ENCODE measurements at places on chromosomes 3 and 15.

DNA sequence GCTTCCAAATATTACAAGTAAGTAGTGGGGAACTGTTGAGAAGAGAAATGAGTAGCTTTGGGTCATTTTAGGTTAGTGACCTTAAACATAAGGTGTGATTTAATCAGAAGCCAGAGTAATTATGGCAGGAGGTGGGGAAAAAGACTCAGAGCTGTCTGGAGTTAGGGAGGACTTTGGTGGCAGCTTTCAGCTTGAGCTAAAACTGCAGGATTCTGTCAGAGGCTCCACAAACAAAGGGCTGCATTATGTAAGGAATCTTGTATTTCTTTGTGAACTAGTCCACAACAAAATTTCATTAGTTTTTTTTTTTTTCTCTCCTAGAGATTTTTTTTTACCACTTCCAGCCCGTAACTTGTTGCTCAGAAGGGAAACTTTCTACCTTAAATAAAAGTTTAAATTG, 345.3 kb downstream of the TIGIT start:
- DNase-seq: peak; percentile 74

DNA sequence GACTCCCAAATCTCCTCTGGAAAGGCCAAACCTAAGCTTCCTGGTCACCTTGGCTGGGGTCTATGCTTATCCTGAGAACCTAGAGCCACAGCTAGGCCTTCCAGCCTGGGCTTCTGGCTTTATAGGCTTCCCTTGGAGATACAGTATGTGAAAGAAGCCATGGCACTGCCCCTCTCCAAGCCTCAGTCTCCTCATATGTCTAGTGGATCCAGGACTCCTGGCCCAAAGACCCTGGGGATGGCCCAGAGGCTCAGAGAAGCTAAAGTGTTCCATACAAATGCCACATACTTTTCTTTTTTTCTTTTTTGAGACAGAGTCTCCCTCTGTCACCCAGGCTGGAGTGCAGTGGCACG, 8.6 kb downstream of the ACAA1 start:
- no peak for DNase-seq

- DNase-seq: no peak
Observed at GRCh38 chr15:56249092-56249491, 5.4 kb upstream of the RFX7 start.

GRCh38 chr15:51126842-51127241, 32.1 kb upstream of the TNFAIP8L3 start:
- no peak for DNase-seq

DNA sequence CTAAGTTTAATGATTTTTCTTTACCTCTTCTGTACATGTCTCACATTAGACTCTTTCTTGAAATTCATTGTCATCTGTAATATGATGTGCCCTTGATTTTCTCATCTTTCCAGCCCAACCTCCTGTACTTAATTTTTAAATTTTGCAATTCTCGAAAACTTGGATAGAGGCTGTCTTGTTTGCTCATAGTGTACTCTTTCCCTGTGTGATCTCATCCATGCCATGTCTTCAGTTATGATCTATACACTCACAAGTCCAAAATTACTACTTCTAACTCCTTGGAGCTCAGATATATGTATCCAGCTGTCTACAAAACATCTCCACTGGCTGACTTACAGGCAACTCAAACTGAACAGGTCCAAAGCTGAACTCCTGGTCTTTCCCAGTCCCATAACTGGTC, 42.2 kb downstream of the CD200 start:
- DNase-seq: no peak

DNA sequence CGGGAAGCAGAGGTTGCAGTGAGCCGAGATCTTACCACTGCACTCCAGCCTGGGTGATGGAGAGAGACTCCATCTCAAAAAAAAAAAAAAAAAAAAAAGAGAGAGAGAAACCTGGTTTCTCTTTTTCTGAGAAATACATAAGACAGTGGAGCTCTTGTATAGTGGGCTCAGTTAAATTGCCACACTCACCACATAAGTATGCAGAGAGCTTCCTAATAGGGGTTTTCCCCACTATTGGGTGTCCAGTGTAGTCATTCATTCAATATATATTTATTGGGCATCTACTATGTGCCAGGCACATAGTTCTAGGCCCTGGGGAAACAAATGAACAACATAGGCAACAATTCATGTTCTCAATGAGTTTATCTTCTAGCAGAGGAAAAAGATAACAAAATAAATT, 48.9 kb upstream of the FMN1 start:
- DNase-seq: no peak

- no peak for DNase-seq
Observed at GRCh38 chr3:78507196-78507984, 1260.4 kb downstream of the ROBO1 start.

DNA sequence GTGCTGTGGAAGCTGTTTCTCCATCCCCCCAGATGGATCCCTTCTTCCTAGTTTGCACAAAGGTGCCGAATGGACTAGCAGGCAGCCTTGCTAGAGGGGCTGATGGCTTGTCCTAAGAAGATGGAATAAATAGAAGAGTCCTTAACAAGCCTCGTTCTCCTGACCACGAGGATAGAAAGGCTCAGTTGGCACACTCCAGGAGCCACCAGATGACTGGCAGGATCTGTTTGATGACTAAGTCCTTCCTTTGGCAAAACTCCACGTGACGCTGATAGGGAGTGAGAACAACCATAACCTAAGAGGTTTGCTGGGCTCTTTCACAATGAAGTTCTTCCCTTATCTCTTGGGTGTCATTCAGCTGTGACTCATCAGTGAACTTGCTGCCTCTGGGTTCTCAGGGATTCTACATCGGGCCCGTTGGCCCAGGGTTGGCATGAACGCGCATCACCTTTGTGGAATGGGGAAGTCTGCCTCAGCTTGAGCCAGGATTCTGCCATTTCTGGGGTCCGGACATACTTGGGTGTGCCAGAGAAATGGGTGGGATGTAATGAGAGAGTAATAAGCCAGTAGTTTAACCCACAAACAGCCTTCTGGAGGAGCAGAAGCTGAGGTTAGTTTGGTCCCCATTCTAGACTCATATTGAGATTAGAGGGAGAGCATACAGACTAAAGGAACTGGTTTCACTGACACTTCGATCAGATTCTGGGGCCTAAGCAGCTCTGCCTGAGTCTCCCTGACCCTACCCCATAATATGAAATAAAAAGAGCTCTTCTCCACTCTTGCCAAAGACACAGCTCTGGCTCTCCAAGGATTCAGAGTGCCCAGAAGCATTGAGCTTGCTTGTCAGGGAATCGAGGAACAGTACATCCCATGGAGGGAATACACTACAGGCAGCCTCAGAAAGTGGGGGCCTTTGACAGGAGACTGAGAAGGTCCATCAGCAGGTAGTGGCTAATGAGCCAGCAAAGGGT, 2.0 kb upstream of the MELTF start:
- peak; percentile 24 for DNase-seq

DNA sequence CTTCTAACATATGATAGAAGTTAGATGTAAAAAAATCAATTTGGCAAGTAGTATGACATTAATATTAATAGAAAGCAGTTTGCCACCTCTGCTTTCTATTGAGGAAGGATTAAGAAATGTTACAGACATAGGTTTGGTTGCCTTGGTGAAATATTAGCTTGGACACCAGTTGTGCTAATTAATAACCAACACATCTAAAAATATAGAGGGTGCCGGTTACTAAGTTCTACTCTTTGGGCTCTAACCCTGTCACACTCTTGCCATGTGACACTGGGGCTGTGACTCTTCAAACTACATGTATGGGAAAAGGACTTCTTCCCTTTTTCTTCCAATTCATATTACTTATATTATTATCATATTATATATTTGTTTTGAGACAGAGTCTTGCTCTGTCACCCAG, 64.4 kb downstream of the TRIM71 start:
- no peak for DNase-seq

DNA sequence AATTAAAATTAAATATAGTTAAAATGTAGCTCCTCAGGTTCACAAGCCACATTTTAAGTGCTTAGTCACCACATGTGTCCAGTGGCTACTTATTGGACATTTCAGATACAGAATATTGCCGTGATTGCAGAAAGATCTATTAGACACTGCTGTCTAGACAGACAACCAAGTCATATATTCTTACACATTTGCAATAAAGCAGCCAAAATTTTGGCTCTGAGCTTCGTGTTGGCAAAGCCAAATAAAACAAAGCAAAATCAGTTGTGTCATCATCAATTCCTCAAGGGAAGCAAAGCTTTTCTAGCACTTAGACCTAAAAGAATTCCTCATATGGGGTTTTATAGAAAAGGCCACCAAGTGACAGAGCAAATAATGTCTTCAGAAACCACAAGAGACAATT, 193.1 kb upstream of the LPP start:
- DNase-seq: no peak

DNA sequence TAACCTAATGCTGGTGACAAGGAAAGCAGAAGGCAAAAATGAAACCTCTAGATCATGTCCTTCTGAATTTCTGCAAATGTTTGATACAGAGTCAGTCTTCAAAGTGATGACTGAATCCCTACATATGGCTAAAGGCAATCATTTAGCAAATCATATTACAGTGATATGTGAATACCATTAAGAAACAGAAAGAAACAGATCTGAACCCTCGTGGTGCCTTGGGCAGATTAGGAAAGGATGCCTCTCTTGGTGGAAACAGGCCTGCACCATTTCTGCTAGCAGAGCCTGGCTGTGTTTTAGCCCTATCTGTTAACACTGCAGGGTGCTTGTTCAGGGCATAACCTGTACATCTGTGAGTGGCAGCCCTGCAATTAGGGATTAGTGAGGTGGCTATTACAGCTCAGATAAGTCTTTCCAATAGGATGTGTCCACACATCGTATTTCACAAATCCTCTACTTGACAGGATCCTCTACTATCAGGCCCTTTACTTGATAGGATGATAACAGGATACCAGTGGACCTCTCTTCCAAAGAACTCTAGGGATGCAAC, 12.1 kb downstream of the SEC22C start:
- DNase-seq: no peak

DNA sequence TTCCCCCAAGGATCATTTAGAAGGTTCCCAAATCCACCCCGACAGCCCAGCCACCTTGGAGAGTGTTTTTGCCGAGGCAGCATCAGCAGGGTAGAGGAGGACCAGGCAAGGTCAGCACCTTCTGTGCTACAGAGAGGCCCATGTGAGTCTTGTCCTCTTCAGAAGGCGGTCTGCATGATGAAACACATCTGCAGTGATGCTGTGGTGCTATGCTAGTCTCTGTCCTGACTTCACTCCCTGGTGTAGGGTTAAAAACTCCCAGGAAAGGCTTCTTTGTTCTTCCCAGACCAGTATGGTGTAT, 87.9 kb downstream of the ITPR1 start:
- DNase-seq: no peak

Measured in globus pallidus (tissue), 1 donor.